ENCODE measurements at places on chromosomes 7 and 10. TPM values are rescaled to one million over a fixed set of nuclear protein-coding genes. Genes with fewer than 3 reads are reported as not detected.

DNA sequence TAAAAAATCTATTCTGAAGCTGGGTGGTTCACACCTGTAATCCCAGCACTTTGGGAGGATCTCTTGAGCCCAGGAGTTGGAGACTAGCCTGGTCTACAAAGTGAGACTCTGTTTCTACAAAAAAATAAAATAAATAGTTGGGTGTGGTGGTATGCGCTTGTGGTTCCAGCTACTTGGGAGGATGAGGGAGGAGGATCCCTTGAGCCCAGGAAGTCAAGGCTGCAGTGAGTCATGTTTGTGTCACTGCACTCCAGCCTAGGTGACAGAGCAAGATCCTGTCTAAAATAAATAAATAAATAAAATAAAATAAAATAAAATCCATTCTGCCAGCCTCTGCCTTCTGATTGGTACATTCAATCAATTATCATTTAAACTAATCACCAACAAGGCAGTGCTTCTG is 17.5 kb downstream of the ZNF33A start:
- no peak for DNase-seq

DNA sequence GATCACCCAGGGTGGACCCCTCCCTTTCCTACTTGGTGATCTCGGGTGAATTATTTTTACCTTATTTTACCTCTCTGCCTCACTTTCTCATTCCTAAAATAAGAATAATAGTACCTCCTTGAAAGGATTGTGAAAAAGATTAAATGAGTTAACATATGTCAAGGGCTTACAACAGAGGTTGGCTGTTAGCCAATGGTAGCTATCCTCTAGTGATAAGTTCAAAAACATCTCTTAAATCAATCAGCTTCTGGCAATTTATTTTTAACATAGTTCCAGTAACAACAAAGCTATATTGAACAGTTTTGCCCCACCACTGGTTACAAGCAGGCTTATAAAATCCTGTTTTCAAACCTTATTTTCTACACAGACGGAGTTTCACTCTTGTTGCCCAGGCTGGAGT is 45.4 kb downstream of the TMEM168 start:
- no peak for DNase-seq

DNA sequence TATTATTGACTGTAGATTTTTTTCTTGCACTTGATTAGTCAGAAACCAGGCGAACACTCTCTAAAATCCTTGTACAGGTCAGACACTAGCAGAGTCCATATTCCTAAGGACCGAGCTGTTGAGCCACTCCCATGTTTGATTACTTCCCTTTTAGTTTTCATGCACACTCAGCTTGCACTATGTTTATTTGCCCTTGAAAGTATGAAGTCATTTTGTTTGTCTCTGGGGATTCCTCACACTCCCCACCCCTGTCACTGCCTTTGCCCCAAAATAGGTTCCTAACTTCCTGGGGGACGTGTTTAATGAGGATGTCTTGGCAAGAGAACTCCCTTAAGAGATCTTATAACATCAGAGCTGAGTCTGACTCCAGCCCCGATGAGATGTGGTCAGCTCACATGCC is 182.1 kb downstream of the EVX1 start:
- no peak for DNase-seq

PPP1R17 gene
- not detected for total RNA-seq

FZD1 gene
- total RNA-seq = 2.2 TPM

HMX3 gene
- not detected for total RNA-seq

OPN4 gene
- total RNA-seq = not detected

All from lung microvascular endothelial cell (primary cell).